ENCODE measurements at places on chromosomes 2 and 18.

DNA sequence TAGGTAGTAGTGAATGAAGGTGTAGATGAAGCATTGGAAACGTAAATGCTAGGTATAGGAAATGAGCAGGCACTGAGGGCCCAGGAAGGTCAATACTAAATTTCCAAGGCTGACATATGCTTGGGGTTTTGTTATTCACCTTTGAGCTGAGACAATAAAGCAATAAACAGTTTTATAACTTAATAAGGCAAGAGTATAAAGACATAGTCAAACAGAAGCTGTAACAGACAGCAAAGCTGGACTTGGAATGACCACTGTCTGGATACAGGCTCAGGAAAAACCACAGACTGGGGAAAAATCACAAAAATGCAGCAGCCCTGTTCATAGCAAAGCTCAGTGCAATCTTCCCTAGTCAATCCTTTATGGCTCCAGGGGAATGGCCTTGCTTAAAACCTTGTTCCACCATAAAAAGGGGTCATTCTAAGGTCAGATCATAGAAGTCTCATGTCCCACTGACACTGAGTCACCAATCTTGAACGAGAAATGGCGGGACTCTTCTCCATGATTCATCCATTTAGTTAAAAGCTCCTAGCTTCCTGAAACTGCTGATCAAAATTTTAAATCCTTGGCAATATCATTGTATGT is 493.3 kb downstream of the CMPK2 start:
- no peak for DNase-seq

DNA sequence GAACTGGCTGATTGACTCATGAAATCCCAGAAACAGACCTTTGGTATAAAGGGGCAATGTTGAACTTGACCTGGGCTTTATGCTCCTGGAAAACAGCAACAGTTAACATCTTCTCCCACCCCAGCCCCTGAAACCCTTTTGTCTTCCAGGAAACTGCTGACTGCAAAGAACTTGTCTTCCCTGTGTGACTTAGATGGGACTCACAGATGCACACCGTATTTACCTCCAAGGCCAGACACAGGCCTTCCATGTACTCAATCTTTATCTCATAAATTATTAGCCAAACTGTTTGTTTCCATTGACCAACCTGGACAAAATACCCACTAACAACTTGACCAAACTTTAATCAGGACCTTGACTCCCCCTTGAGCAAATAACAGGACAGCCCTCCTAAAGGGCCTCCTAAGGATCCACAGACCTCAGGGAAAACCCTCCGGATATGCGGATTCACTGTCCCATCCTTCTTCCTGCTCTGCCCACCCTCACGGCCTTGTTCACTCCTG is 36.3 kb downstream of the PIEZO2 start:
- DNase-seq = no peak

DNA sequence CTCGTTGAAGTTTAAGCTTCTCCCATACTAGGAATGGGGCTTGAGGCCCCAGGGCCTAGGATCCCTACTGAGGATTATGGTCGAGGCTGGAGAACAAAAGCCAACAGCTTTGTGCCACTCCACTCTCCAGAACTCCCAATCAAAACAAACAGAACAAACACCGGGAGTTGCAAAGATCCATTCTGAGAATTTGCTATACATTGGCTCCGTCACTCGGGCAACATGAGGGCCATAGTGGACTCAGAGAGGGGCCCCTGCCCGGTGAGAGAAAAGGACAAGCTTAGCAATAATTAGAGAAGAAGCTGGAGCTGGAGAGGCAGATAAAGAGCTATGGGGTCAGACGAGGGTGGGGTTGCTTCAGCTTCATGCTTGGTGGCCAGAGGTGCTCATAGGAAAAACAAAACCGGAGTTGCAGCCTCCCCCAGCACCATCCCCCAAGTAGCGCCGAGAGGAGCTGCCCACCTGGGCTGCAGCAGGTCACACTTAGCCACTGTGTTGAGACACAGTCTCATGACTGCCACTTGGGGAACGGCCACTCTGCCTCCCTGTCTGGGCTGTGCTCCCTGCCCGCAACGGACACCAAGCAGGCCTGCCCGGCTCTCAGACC is 142.3 kb upstream of the HAAO start:
- DNase-seq = no peak

GRCh38 chr2:148974095-148974494 is 64.4 kb upstream of the LYPD6B start:
- DNase-seq = no peak

GRCh38 chr18:11309172-11309571 is 159.8 kb upstream of the PIEZO2 start:
- DNase-seq = no peak

- DNase-seq = no peak
These were observed 35.0 kb downstream of the EMILIN2 start for GRCh38 chr18:2881840-2882195.

DNA sequence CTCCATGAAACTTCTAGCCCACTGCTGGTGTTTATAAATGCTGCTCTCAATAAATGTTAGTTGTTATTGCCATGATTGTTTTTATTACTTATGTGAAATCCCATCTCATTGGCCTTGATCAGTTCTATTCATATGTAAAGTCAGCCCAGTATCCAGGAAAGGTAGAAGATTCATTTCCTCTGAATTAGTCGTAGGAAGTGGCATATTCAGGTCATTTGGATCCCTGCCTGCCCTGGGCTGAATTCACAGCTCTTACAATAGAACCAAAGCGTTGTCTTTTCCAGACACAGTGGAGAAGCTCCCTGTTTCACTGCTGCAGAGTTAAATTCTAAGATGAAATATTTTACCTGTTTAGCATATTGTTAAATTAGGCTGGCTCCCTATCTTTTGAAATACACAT is 70.3 kb downstream of the MAIP1 start:
- DNase-seq = no peak

- no peak for DNase-seq
These were observed 222.6 kb downstream of the ANAPC1 start for GRCh38 chr2:111661286-111661940.

- DNase-seq = no peak
These were observed 10.1 kb downstream of the MBOAT2 start for GRCh38 chr2:8993196-8993901.

DNA sequence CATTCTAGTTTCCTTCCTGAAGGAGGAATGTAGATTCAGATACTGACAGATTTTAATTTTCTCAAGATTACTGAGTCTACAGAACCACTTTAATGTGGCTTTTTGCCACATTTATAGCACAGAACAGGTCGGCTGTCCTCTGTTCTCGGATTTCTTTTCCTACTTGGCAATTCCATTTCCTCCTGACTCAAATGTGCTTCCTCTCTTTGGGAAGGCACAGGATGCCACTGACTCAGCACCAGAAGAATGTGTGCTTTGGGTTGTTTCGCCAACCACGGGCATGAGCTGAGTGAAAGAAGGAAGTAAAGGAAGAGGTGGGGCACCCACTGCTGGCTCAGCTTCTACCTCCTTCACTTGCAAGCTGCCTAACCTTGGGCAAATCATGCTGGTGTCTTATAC is 970.6 kb upstream of the ACVR2A start:
- no peak for DNase-seq

DNA sequence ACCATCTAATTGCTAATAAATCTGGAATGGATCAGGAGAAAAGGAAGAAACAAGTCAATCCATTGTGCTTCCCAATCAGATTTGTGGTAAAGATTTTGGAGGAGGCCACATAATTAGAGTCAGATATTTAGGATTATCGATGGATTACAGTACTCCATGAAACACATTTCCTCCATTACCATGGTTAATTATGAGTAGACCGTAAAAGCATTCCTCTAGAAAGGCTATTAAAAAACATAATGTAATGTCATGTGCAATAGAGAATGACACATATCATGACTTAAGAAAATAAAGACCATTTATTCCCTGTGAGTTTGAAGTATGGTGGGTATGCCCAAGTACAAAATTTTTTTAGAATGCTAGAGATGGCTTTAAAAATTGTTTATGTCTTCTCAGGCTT is 96.1 kb downstream of the ITGA4 start:
- DNase-seq = no peak

DNA sequence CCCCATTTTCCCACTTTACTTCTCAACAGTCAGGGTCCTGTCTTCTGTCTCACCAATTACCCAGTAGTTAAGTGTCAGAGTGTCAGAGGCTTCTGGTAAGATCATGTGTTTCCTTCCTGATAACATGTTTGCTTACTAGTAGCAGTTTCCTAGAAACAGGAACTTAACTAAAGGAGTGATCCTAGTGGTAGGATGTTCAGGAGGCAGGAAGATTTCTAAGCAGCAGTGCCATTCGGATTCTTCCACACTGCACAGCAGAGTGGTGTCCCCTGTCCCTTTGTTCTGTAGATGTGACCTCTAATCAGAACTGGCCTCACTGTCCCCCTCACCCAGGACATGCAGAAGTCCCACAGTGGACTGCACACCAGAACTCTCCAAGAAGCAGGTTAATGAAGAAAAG is 221.8 kb upstream of the OSR1 start:
- no peak for DNase-seq

GRCh38 chr2:226489775-226490541 is 309.7 kb downstream of the IRS1 start:
- no peak for DNase-seq

DNA sequence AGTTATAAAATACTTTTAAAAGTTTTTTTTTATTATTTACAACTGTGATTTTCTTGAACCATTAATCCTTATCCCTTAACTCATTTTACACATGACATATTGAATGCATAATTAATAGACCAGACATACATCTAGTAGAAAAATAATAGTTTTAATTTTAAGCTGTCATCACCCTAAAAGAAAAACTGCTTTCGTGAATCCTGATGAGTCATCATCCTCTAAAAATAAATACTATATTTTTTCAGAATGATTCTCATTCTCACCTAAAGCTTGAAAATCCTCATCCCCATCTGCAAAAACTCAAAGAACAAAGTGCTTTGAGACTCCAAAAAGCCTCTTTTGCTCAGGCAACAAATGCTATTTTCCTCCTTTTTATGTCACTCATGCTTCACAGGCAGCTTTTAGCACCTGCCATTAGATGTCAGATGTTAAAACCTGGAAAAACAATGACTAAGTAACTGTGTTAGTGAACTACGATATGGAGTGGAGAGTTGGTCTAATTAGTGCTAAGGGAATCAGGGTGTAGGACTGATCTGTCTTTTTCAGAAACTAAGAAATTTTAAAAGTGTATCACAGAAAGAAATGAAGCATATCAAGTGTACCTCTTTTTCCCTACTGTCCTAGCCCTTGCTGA is 297.6 kb downstream of the TMX3 start:
- DNase-seq = no peak

GRCh38 chr2:207478572-207478971 is 51.2 kb upstream of the CREB1 start:
- no peak for DNase-seq

DNA sequence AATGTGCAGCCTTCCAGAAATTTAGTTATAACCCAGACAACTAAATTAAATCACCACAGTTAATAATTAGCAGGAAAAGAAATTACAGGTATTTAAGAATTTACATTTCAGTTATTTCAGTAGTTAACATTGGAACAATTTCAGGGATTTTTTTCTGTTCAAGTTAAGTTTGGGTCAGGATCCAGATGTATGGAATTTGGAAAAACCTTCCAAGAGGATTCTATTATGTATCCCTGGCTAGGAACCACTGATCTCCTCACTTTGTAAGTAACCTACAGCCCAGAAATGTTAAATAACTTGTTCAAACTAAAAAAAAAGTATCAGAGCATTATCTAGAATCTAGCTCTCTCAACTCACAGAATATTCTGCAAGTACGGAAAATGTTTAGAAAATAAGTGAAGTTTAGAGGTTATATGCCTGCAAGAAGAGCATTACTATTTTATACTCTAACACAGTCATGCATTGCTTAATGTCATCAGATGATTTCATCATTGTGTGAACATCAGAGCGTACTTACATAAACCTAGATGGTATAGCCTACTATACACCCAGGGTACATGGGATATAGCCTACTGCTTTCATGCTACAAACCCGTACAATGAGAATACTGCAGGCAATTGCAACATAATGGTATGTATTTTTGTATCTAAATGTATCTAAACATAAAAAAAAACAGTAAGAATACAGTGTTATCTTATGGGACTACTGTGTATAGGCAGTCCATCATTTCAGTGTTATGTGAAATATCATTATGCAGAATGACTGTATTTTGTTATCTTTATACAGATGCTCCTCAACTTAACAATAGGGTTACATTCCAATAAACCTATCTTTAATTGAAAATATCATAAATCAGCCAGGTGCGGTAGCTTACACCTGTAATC is 6.1 kb downstream of the NCKAP1 start:
- DNase-seq = no peak

DNA sequence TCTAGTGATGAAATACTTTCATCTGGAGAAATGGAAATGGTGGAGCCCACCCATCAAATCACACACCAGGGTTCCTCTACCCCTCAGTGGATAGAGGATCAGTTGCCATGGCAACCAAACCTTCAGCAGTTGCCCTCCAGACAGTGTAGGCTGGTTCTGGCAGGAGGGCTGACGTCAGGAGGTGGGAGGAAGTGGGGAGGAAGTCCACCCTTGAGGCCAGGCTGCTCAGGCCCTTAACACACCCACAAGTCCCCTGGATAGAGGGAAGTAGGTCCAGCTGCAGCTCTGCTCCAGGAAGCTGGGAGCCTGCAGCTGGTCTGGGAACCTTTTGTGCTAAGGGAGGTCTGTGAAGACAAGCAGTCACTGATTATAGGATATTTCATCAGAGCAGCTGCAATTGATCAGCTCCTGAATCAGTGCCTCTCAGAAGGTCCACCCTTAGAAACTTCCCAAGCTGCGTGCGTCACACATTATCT is 186.6 kb downstream of the MTX2 start:
- DNase-seq = no peak

DNA sequence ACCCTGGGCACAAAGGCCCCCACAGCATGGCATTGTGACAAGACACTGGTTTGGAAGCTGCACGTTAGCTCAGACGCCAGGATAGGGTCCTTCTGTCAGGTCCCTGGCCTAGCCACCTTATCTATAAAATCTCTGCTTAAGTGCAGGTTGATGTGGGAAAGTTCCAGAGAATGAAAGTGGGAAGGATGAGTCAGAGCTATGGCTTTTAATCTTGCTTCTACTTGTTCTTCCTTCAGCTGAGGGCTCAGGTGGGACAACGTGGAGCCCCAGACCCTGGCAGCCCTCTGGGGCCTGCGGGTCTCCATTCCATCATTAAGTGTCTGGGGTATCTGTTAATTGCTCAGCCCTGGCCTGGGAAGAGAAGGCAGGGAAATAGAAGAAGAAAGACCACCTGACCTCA is 64.5 kb downstream of the CELF4 start:
- no peak for DNase-seq

GRCh38 chr2:230881840-230882239 is 17.1 kb downstream of the ITM2C start:
- DNase-seq = no peak

DNA sequence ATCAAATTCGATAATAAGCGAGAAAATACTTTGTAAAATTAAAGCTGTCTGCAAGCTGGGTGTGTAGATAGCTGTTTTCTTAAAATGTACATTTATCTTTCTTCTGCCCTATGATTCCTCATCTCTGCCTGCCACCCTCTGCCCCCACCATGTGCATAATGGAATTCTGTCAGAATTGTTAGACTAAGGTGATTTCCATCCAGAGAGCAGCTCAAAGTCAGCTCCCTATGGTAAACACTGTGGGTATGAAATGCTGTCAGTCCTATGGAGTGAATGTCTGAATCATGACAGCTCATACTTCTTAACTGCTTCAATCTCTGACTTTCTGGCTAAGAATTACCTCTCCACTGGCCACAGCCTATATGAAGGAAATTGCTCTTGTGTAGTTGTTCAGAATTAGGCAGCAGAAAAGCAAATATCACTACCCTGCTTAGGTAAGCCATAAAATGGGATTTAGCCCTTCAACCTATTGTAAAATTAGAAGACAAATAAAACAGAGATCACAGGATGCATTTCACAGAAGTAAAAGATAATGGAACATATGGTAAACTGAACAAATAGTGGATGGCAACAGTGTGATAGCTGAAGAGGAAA is 137.7 kb downstream of the CD8B2 start:
- DNase-seq = no peak

- no peak for DNase-seq
These were observed 32.4 kb upstream of the EML4 start for GRCh38 chr2:42136782-42137124.

Measured in renal pelvis (tissue), 12 donors.